T-cell (primary cell): ENCODE measurements at places on chromosomes 12 and 14.

DNA sequence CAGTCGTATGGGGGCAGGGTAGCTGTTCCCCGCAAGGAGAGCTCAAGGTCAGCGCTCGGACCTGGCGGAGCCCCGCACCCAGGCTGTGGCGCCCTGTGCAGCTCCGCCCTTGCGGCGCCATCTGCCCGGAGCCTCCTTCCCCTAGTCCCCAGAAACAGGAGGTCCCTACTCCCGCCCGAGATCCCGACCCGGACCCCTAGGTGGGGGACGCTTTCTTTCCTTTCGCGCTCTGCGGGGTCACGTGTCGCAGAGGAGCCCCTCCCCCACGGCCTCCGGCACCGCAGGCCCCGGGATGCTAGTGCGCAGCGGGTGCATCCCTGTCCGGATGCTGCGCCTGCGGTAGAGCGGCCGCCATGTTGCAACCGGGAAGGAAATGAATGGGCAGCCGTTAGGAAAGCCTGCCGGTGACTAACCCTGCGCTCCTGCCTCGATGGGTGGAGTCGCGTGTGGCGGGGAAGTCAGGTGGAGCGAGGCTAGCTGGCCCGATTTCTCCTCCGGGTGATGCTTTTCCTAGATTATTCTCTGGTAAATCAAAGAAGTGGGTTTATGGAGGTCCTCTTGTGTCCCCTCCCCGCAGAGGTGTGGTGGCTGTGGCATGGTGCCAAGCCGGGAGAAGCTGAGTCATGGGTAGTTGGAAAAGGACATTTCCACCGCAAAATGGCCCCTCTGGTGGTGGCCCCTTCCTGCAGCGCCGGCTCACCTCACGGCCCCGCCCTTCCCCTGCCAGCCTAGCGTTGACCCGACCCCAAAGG is 804 bp downstream of the GAPDH start:
- H3K27me3 ChIP-seq: no peaks in the 10 kb centered on the region
- H3K4me1 ChIP-seq: peaks cover 69% of the 10 kb centered on the region

DNA sequence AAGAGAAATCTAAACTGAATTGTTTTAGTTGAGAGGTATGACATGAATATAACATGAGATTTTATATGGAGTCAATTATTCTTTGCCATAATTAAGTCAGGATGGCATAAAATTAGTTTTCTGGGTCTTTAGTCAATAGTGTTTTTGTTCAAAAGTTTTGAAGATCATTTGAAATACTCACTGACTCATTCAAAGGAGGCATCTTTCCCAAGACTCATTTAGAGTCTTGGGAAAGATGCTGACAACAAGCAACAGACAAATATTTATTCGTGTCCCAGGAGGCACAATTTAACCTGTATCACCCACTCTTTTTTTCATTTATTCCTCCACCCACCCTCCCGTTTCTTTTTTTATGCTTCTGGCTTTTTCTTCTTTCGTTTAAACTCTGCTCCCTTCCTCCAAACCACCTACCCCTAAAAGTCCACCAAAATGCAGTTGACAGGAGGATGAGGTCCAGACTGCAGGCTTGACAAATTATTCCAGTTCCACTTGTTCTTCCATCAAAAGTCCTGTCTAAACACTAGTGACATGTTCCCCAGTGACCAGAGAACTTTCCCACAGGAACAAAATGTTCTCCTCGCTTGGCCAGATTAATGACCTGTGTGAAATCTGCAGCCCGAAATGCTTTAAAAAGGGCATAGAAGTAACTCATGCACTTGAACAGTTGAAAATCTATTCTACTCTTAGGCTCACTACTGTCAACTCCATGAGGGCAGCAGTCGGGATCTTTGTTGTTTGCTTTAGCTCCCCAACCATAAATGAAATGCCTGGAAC is 43.3 kb upstream of the CSRP2 start:
- no peaks in the 10 kb centered on the region for H3K36me3 ChIP-seq
- no peak overlapping the region for H3K27ac ChIP-seq
- no peak overlapping the region for H3K4me3 ChIP-seq
- peaks cover 3% of the 10 kb centered on the region for H3K4me1 ChIP-seq

GRCh38 chr14:96082420-96083300 is 43.5 kb downstream of the C14orf132 start:
- no peak overlapping the region for H3K4me3 ChIP-seq
- no peak for DNase-seq
- peaks cover 38% of the 10 kb centered on the region for H3K27me3 ChIP-seq
- no peak overlapping the region for H3K27ac ChIP-seq
- H3K36me3 ChIP-seq: no peaks in the 10 kb centered on the region

GRCh38 chr14:61153914-61154545 is 127.1 kb downstream of the TMEM30B start:
- no peak overlapping the region for H3K27ac ChIP-seq
- no peaks in the 10 kb centered on the region for H3K27me3 ChIP-seq
- no peak for DNase-seq
- H3K4me1 ChIP-seq: no peaks in the 10 kb centered on the region

- H3K36me3 ChIP-seq: peaks cover 9% of the 10 kb centered on the region
- H3K27me3 ChIP-seq: no peaks in the 10 kb centered on the region
- no peak overlapping the region for H3K27ac ChIP-seq
Observed at GRCh38 chr12:101356794-101357193, 50.8 kb downstream of the ARL1 start.

DNA sequence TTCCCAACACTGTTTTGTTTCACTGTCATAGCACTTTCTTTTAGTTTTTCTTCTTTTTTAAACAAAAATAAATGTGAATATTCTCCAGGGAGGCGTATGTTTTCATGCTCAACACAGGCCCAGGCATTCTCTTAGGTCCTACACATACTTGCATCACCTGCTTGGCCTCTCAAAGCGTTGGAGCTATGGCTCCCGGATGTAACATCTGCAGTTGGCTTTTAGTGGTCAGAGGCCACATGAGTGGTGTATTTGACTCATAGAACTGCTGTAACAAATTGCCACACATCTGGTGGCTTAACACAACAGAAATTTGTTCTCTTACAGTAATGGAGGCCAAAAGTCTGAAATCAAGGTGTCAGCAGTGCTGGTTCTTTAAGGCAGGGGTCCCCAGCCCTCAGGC is 44.6 kb upstream of the VRK1 start:
- H3K4me1 ChIP-seq: no peaks in the 10 kb centered on the region

GRCh38 chr14:37056473-37056872 is 115.9 kb downstream of the SLC25A21 start:
- H3K4me3 ChIP-seq: no peak overlapping the region
- H3K27me3 ChIP-seq: no peaks in the 10 kb centered on the region
- H3K36me3 ChIP-seq: no peaks in the 10 kb centered on the region
- H3K27ac ChIP-seq: no peak overlapping the region

DNA sequence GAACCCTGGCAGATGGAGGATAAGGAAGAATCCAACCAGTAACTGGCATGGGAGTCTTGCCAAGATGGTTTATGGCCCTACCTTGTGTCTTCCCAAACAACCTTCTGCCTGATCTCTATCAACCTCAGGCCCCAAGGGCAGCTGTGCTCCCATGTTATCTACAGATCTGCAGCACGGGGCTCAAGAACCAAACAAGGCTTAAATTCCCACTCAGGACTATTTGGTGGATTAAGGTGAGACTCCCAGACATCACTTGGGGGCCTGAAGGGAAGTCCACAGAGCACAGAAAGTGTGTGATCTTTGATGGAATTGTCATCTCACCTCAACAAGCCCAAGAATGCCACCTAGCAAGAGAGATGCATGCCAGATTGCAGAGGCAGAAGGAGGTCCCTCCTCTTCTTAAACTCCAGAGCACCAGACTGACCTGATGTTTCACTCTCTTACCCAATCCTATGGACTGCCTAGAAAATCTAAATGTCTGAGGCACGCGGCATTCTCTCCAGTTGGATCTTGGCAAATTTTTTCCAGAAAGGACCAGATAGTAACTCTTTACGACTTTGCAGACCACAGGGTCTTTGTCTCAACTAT is 759.5 kb upstream of the TBX3 start:
- no peak overlapping the region for H3K4me3 ChIP-seq
- H3K27ac ChIP-seq: no peak overlapping the region
- peaks cover 3% of the 10 kb centered on the region for H3K27me3 ChIP-seq
- DNase-seq: no peak
- H3K36me3 ChIP-seq: no peaks in the 10 kb centered on the region
- no peaks in the 10 kb centered on the region for H3K4me1 ChIP-seq

DNA sequence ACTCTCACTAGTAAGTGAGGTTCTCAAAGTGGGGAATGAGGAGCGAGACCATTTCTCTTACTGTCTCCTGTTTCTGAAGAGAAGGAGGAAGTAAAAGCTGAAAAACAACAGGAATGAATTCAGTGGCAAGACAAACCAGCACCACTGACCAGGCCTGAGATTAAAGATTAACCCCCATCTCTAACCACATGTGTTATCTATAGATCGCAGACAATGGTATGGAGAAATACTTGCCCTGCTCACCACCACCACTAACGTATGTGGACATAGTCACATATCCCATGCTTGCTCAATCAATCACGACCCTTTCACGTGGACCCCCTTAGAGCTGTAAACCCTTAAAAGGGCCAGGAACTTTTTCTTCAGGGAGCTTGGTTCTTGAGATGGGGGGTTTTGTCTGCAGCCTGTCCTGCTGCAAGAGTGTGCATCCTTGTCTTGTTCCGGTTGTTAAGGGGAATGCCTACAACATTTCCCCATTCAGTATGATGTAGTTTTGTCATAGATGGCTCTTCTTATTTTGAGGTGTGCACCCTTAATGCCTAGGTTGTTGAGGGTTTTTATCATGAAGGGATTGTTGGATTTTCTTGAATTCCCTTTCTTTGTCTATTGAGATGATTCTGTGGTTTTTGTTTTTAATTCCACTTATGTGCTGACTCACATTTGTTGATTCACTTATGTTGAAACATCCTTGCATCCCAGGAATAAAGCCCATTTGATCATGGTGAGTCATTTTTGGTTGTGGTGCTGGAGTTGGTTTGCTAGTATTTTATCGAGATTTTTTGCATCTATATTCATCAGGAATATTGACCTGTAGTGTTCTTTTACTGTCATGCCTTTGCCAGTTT is 698.8 kb upstream of the LMO3 start:
- no peaks in the 10 kb centered on the region for H3K36me3 ChIP-seq
- no peak for DNase-seq
- H3K4me3 ChIP-seq: no peak overlapping the region
- H3K27me3 ChIP-seq: no peaks in the 10 kb centered on the region
- H3K27ac ChIP-seq: no peak overlapping the region
- H3K4me1 ChIP-seq: no peaks in the 10 kb centered on the region

DNA sequence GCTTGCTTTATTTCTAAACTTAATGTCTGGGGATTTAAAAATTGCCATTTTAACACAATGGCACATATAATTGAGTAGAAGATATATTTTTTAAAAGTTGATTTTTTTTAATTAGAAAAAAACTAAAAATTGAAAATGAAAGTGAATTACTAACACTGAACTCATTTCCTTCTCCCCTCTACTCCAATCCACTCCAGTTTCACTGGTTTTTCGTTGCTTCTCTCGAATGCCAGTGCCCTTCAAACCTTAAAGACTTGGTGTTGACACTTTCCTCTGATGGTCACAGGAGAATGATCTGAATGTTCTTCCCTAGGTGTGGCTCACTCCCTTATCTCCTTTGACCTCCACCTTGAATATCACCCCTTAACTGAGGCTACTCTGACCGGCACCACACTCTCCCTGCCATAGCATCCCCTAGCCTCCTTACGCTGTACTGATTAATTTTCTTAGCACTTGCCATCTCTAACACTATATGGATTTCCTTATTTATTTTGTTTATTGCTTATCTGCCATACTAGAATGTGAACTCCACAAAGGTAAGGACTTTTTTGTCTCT is 107.1 kb downstream of the LIN7A start:
- no peaks in the 10 kb centered on the region for H3K27me3 ChIP-seq
- H3K4me1 ChIP-seq: no peaks in the 10 kb centered on the region
- H3K4me3 ChIP-seq: no peak overlapping the region
- no peak for DNase-seq
- H3K36me3 ChIP-seq: no peaks in the 10 kb centered on the region

- H3K4me1 ChIP-seq: no peaks in the 10 kb centered on the region
- peaks cover 3% of the 10 kb centered on the region for H3K36me3 ChIP-seq
- H3K4me3 ChIP-seq: no peak overlapping the region
- no peak overlapping the region for H3K27ac ChIP-seq
- DNase-seq: no peak
- H3K27me3 ChIP-seq: no peaks in the 10 kb centered on the region
Observed at GRCh38 chr12:106831699-106832098, 57.2 kb downstream of the RIC8B start.

GRCh38 chr12:119692997-119693396 is 25.1 kb downstream of the PRKAB1 start:
- no peak overlapping the region for H3K27ac ChIP-seq
- no peaks in the 10 kb centered on the region for H3K27me3 ChIP-seq
- DNase-seq: no peak
- H3K4me1 ChIP-seq: no peaks in the 10 kb centered on the region
- H3K4me3 ChIP-seq: no peak overlapping the region

- no peak for DNase-seq
- no peaks in the 10 kb centered on the region for H3K4me1 ChIP-seq
- H3K4me3 ChIP-seq: no peak overlapping the region
- H3K27me3 ChIP-seq: peaks cover 2% of the 10 kb centered on the region
- H3K36me3 ChIP-seq: no peaks in the 10 kb centered on the region
- H3K27ac ChIP-seq: no peak overlapping the region
Observed at GRCh38 chr14:103072595-103073366, 11.2 kb upstream of the LBHD2 start.

DNA sequence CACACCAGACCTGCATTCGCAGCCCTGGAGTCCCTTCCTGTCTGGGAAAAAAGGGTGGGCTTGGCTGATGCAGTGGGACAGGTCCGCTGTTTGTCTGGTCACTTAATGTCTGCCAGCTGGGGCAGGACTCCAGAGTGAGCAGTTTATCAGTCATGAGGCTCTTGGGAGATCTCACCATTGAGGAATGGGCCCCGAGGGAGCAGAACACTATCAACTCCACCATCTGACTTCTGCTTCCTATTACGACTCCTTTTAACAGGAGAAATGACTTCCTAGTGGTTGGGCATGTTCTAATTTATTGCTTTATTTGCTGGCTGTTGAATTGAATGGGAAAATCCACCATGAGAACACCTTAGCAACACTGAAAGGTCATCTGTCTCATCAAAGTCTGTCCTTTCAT is 182.5 kb upstream of the RASSF8 start:
- H3K27ac ChIP-seq: no peak overlapping the region
- H3K4me3 ChIP-seq: no peak overlapping the region

DNA sequence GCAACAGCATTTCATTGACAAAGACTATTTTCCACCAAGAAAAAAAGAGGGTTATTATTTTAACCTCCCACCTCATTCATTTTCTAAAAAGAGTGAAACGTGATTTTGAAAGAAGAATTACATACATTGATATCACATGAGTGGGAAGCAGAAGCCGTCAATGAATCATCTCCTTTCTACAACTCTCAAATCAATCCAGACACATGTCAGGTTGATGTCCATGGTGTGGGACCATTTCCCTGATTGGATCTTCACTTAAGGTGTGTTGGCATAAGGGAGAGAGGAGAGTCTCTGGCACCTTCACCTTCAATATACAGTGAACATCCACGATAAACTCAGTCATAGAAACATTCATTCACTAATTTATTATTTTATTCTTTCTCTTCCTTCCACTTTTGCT is 1095.1 kb downstream of the BCL11B start:
- H3K27ac ChIP-seq: peak overlapping the region; percentile 80
- peaks cover 90% of the 10 kb centered on the region for H3K4me1 ChIP-seq
- H3K36me3 ChIP-seq: no peaks in the 10 kb centered on the region
- no peak for DNase-seq
- H3K27me3 ChIP-seq: no peaks in the 10 kb centered on the region
- no peak overlapping the region for H3K4me3 ChIP-seq
